ENCODE measurements at places on chromosomes 11 and 22.

DNA sequence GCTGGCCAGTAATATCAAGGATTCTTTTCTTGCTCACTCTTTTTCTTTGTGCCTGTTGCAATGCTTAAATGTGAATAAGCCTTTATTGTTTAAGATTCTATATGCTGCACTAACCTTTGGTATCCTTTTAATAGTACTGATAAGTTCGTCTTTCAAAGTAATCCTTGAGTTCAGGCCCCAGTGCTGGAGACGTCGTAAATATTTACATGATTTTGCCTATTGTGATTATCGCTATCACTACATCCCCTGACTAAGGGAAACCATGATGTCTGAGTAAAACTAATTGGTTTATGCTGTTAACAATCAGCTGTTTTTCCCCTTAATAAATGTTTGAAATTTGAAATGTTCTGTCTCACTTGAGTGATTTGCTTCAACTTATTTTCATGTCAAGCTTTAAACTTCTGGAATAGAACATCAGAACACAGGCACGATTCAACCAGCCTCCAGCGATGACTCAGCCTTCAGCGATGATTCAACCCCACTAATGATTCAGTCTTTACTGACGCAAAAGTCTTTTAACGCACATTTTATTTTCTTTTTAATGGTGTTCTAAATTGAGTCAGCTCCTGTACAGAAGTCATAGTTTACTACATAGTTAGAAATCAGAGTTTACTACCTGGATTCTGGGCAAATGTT lies 3.9 kb downstream of the HTATIP2 start:
- peak; percentile 79 for DNase-seq

GRCh38 chr11:69335781-69336405 lies 41.9 kb downstream of the MYEOV start:
- DNase-seq = no peak

GRCh38 chr11:88508759-88509581 lies 171.4 kb upstream of the CTSC start:
- DNase-seq = no peak

DNA sequence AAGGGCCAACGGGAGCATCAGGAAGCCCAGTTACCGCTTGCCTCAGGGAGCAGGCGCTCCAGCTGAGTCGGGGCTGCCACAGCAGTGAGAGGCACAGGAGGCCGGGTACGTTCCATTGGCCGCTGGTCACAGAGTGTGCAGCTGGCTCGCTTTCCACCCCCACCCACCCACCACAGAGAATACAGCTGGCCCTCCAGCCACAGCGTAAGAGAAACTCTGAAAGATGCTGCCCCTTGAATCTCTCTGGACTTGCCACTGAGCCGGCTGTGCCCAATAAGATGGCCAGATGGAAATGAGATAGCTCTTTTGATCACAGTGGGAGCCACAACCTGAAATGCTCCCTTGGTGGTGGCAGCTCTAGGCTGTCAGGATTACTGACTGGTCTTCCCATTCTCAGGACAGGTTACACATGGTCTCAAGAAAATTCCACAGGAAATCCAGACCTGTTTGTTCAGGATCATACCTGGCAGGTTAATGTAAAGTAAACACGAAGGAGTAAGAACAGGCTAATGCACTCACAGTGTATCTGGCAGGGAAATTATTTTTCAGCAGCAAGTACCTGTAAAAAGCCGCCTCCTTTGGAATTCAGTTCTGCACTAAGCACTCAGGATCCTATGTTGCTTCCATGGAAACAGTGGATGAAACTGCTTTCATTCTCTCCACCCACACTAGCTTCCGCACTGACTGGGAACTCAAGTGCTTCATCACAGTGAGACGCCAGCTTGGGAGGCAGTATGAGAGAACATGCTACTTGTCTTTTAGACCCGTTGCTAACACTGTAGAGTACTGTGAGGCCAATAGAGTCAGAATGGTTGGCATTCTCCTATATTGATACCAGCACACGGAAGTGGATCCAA lies 16.5 kb downstream of the SIAE start:
- DNase-seq = no peak

GRCh38 chr11:2586087-2586792 lies 113.6 kb downstream of the KCNQ1OT1 start:
- DNase-seq = no peak

- no peak for DNase-seq
Observed at GRCh38 chr11:73990730-73991129, 8.1 kb upstream of the UCP2 start.

DNA sequence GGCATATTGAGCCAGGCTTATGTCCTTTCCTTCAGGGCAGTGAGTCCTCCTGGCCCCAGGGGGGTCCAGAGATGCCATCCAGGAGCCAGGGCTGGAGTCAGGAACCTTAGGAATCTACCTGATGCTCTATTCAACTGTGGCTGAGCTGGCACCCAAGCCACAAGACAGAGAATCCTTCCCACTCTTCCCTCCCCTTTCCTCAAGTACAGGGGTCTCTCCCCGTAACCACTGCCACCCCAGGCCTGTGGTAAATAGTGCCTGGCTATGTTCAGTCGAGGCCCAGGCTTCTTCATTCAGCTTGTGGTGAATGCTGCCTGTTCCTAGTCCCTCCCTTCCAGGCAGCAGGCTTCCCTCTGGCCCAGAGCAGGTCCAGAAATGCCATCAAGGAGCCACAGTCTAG lies 45.5 kb upstream of the THY1 start:
- DNase-seq = no peak

- no peak for DNase-seq
Observed at GRCh38 chr11:44376423-44376822, 66.5 kb upstream of the ALX4 start.

DNA sequence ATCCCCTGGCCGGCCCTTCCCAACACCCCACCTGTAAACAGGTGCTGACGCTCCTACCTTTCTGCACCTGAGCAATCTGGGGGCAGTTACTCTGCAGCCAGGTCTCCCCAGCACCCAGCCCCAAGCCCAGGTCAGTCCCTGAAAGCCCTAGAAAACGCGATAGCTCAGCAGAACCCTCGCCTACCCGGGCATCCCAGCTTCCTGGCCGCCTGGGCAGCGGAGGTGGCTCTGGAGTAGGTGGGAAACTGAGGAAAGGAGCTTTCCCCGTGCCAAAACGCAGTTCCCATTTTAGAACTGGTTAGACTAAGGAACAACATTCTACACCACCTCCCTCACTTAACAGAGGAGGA lies 445 bp downstream of the SYTL2 start:
- no peak for DNase-seq

DNA sequence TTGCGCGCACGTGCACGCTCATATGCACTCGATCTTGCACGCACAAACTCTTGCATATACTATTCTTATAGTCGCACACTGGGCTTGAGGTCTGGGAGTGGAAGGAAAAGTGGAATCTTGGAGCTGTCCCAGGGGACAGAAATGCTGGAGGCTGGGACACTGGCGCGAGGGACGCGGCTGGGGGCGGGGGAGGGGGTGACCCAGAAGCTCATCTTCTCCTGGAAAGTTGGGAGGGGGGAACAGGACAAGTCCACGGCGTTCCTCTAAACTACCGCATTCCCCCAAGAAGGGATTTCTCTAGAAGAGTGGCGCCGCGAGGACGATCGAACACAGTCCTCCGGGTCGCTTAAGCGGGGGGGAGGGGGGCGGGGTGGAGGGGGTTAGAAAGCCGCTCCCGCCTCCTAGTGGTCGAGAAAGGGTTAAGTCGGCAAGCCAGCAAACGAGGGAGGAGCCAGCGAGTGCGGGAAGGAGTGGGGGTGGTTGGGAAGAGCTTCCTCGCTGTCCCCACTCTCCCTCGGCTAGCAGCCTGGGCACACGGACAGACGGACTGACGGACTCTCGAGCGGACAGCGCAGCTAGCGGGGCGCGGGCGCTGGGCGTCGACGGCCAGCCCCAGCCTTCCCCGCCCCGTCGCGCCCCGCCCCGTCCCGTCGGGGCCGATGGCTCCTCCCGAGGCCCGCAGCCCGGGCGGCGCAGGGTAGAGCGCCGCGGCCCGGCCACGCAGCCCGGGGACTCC lies at the start of gene RTN4RL2:
Gene RTN4RL2, plus strand, starts transcription at position 507 of the 736 bp plus-strand sequence. CDS start 338 bp downstream, outside the sequence.
- peak; percentile 74 for DNase-seq

- no peak for DNase-seq
Observed at GRCh38 chr11:124199702-124200101, 16.6 kb downstream of the OR10D3 start.

GRCh38 chr22:17920992-17921650 lies 103.2 kb downstream of the MICAL3 start:
- DNase-seq = no peak

DNA sequence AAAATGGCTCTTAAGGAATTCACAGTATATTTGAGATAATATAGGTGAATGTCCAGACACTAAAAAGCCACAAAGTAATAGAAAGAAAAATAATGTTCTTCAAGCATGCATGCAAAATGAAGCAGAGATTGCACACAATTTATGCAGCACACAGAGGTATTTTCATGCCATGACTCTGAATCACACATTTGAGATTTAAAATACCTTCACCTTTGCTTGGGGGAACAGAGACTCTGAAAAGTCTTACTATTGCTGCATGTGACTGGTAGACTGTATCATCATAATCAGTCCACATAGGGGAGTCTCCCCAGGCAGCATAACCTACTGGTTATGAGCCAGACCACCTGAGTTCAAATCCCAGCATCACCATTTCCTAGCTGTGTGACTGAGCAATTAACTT lies 96.2 kb downstream of the RCN1 start:
- DNase-seq = no peak

Data from LoVo (cell line).